ENCODE measurements at places on chromosomes 4 and X. TPM values are rescaled to one million over a fixed set of nuclear protein-coding genes. Genes with fewer than 3 reads are reported as not detected.

HOPX gene
- total RNA-seq = 26.4 TPM

TMEM131L gene
- 109 TPM for total RNA-seq

SPANXC gene
- total RNA-seq = not detected

GRCh38 chr4:158783785-158784184, 15.0 kb downstream of the FNIP2 start:
- H3K27me3 ChIP-seq = no peaks in the 10 kb centered on the region
- H3K4me1 ChIP-seq = no peaks in the 10 kb centered on the region
- no peak overlapping the region for H3K27ac ChIP-seq
- no peak overlapping the region for H3K4me3 ChIP-seq

- no peak overlapping the region for H3K27ac ChIP-seq
- H3K4me3 ChIP-seq = no peak overlapping the region
- DNase-seq = no peak
- H3K36me3 ChIP-seq = no peaks in the 10 kb centered on the region
- no peaks in the 10 kb centered on the region for H3K4me1 ChIP-seq
Measured at GRCh38 chr4:154942176-154942575, 161.1 kb downstream of the RBM46 start.

DNA sequence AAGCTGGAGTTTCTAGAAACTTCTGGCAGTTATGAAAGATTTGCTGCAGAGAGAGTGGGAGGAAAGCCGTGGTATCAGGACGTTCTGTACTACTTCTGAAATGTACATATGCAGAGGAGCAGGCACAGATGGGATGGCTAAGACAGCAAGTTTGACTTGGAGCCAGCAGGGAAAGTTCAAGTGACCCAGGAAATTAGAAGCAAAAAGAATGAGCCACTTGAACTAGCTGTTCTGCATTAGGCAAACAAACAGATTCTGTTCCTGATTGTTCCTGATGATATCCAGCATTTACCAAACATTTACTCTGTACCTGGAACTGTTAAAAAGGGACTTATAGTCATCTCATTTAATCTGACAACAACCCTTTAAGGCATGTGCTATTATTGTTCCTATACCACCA, 41.4 kb upstream of the CXCL13 start:
- DNase-seq = no peak
- H3K4me3 ChIP-seq = no peak overlapping the region
- H3K27me3 ChIP-seq = no peaks in the 10 kb centered on the region
- H3K4me1 ChIP-seq = no peaks in the 10 kb centered on the region
- H3K27ac ChIP-seq = no peak overlapping the region
- H3K36me3 ChIP-seq = no peaks in the 10 kb centered on the region

DNA sequence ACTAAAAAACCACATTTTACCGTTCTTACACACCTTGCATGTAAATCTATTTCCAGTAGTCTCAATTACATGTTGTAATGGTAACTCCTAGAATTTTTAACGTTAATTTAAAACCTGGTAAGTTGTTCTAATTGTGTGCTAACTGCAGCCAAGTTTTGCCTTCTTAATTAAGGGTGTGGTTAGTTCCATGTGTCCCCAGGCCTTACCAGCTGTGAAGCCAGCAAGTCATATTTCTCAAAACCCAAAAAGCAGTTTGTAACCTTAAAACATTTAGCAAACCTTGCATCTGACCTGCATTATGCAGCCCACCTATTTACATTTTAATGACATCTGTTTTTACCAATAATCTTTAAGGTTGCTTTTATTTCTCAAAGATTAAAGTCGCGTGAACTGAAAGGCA, 18.4 kb upstream of the FAM47E start:
- no peaks in the 10 kb centered on the region for H3K36me3 ChIP-seq
- no peak for DNase-seq
- H3K4me1 ChIP-seq = no peaks in the 10 kb centered on the region
- no peak overlapping the region for H3K4me3 ChIP-seq

GRCh38 chr4:9808077-9808476, 26.6 kb downstream of the DRD5 start:
- H3K27ac ChIP-seq = no peak overlapping the region
- no peak for DNase-seq
- H3K27me3 ChIP-seq = no peaks in the 10 kb centered on the region
- H3K4me3 ChIP-seq = no peak overlapping the region

All from naive thymus-derived CD4-positive, alpha-beta T cell (primary cell).